ENCODE measurements at places on chromosomes 2 and 18.

- DNase-seq = peak; percentile 41
Observed at GRCh38 chr18:67589325-67589724, 72.8 kb upstream of the DSEL start.

GRCh38 chr2:240635998-240636547 lies 10.8 kb downstream of the GPR35 start:
- DNase-seq = no peak

DNA sequence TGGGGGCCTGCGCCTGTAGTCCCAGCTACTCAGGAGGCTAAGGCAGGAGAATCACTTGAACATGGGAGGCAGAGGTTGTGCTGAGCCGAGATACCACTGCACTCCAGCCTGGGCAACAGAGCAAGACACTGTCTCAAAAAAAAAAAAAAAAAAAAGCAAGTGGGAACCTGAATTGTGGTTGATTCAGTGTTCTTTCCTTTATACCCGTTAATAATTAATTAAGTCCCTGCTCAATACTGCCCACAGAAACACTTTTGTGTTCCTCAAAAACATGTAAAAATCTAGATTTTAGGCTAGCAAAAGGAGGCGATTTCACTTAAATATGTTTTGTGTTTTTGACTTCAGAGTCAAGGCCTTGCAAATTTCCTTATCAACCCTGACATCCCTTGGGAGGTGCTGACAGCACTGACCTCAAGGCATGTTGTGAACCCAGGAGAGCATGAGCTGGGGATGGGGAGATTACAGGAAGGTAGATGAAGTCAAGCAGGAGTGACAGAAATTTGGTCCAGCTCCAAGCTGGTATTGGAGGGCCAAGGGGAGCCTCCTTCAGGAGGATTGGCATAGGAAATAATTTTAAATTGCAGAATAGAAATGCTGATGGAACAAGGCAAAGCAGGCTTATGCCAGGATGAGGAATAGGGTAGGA lies 89.0 kb upstream of the PNPT1 start:
- DNase-seq = no peak

DNA sequence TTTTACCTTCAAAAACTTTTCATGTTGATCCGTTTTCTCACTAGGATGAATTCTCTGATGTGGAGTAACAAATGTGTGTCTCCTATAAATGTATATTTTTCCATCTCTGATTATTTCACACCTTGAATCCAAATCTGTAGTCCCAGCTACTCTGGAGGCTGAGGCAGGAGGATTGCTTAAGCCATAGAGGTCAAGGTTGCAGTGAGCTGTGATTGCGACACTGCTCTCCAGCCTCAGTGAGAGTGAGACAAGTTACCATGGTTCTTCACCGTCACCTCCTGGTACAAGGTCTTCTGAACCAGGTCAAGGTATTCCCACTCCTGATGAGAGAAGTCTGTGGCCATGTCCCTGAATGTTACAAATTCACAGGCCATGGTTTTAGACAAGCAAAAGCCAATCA lies 15.1 kb downstream of the GMCL1 start:
- no peak for DNase-seq

DNA sequence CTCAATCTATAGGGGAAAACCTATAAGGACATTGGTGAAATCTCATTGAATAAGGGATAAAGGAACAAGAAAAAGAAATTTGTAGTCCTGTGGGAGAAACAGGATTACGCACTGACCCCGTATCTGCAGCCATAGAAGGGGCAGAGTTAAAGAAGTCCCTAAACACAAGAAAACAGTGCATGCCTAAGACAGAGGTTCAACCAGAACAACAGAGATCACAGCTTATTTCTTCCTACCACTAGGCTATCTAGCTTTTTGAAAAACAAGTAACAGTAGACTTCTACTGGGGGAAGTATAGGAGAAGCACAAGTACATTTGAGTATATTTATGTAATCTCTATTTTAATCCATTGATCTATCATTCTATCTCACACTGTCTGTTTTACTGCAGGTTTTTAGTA lies 485.2 kb upstream of the REG3G start:
- no peak for DNase-seq

GRCh38 chr2:159738509-159739390 lies 26.4 kb downstream of the MARCHF7 start:
- DNase-seq = peak; percentile 18

DNA sequence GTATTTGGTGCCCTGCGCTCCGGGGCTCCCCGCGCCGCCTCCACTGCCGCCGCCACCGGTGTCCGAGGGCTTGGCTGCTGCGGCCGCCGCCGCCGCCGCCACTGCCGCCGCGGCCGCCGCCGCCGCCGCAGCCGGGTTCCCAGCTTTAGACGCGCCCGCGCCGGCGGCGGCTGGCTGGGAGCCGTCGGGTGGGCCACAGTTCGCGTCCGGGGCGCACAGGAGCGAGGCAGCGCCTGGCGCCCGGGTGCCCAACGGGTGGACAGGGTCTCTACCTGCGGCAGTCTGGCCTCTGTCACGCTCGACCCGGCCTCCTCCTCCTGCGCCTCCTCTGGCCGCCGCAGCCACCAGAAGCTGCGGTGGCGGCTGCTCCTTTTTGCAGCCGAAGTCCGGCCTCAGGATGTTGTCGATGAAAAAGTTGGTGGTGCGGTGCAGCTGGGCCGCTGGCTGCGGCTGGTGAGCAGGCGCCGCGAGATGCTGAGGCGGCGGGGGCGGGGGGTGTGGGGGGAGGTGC lies 951 bp downstream of the EN1 start:
- DNase-seq = no peak

- DNase-seq = no peak
Observed at GRCh38 chr2:104768694-104769093, 85.2 kb upstream of the POU3F3 start.

DNA sequence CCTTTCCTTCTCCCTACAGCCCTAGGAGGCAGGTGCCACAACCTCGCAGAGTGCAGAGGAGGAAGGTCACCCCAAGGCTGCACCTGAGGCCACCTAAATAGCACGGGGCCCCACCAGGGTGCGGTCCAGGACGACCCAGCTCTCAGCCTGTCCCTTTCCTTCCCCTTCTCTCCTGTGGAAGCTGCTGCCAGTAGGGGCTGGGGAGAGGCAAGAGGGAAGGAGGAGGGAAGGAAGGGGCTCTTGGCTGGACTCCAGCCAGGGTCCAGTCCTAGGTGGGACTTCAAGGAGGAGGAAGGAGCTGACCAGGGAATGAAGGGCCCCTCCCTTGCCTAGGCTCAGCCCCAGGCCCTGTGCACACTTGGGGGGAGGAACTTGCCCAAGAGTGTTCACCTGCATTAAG lies 11.1 kb downstream of the CRACDL start:
- no peak for DNase-seq

DNA sequence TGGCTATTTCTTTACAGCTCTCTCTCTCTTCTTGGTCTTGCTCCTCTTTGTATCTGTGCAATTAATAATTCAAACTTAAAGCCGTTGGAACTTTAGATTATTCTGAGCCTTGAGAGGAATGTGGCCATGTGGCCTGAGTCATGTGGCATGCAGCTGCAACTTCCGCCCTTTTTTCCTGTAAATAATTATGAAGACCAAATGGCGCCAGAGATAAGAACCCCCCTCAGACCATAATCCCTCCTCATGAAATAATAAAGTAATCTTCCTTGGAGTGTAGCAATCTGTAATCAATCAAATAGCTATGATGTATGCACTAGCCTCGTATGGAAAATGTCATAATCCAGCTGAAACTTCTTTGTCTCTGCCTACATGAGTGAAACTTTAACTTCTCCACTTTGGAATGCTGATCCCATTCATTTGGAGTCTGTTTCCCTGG lies 13.5 kb upstream of the TWSG1 start:
- peak; percentile 62 for DNase-seq

- peak; percentile 80 for DNase-seq
Observed at GRCh38 chr2:227717687-227718567, at the start of gene SLC19A3. Gene SLC19A3 (minus strand): TSS chr2:227718028. CDS start chr2:227702318, 15,710 bp downstream.

DNA sequence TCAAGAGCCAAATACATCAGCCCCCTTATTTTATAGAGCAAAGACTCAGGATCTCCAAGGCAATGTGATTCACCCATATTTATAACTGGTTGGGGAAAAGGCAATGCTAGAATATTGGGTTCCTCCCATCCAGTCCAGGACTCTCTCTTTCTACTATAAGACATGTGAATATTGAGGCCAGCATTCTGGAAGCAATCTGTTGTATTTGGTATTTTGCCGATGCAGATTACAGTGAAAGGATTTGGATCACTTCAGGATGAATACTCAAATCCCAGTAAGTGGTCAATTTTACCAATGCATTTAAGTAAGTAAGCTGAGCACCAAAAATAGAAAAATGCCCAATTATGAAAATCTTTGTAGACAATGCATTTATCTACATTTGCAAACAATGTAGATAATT lies 1834.7 kb upstream of the PIK3C3 start:
- DNase-seq = no peak

- no peak for DNase-seq
Observed at GRCh38 chr2:188146888-188147287, 144.8 kb upstream of the GULP1 start.

- no peak for DNase-seq
Observed at GRCh38 chr2:30177956-30178355, 31.1 kb downstream of the YPEL5 start.

- DNase-seq = no peak
Observed at GRCh38 chr2:241116606-241117560, 14.8 kb upstream of the MTERF4 start.

GRCh38 chr2:3610881-3611505 lies 16.1 kb downstream of the COLEC11 start:
- DNase-seq = no peak

DNA sequence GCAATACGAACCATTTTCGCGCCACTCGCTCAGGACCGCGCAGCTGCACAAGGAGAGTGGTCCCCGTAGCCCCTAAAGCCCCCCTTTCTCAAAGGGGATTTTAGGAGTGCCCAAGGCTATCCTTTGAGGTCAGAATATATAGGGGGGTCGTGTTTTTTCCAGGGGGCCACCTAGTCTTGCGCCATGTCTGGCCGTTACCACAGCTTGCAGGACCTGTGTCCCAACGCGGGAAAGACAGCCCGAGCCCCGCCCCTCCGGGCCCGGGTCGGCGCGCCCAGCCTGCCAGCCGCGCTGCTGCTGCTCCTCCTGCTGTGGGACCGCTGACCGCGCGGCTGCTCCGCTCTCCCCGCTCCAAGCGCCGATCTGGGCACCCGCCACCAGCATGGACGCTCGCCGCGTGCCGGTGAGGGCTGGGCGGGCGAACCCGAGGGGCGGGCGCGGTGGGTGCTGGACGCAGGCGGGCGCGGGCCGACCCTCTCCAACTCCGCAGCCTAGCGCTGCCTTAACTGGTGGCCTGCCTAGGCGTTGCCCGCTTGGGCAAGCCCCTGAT lies at the start of gene CDCA7:
CDCA7 (plus strand) TSS at position 291 of the 550 bp plus-strand sequence; CDS start at position 383, 92 bp downstream.
- DNase-seq = peak; percentile 78

GRCh38 chr2:51068237-51068636 lies 36.3 kb upstream of the NRXN1 start:
- no peak for DNase-seq

DNA sequence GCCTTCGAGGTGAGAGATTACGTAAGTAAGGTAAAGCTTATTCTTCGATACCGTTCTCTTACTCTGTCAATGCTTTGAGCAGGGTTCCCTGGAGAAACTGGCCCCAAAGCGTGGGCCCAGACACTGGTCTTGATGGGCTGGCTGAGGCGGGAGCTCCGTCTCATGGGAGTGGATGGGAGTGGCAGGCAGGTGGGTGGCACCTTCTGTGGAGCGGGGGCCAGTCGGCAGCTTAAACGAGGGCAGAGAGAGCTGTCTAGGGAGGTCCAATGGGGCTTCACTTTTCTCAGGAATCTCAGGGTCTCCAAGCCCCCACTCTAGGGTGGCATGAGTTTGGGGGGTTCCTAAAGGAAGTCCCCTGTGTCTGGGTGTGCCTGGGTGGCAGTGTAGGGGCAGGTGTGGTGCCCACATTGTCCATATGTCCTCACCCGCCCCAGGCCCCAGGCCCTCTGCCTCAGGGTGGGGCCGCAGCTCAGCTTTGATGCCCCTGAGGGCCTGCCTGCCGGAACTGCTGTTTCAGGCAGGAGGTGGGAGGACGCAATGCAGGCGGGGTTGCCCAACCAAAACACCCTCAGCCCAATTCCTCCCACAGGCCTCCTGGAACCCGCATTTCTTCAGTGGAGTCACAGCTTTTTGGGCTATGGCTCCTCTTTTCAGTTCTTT lies 32.5 kb upstream of the FOSL2 start:
- DNase-seq = no peak

DNA sequence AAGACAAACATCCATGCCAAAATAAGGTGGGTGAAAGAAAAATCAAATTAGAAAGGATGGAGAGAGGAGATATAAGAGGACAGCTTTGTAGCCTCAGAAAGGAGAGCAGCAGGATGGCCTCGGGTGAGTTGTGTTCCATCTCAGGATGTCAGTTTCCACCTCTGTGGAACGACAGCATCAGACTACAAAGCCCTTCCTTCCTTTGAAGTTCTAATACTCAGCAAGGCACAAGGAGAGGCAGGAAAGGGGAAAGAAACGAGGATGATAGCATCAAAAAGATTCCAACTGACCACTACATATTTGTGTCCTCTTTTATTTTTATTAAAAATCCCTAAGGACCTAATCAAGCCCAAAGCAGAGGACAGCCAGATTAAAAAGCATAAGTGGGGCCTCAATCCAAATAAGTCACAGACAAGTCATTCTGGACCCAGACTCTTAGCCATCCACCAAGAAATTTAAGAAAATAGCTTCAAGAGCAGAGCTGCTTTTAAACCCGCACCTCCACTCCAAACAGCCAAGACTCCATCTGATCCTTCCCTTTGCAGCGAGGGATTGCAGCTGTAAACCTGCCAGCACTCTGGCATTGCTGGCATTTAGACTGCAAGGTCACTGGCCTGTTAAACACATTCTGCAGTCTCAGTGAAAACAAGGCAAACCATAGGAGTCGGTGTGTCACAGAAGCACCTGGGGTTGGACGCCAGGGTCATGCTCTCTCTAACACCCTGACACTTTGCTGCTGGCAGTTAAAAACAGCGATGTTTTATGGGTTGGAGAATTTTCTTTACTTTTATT lies 314.5 kb upstream of the CHAC2 start:
- no peak for DNase-seq

DNA sequence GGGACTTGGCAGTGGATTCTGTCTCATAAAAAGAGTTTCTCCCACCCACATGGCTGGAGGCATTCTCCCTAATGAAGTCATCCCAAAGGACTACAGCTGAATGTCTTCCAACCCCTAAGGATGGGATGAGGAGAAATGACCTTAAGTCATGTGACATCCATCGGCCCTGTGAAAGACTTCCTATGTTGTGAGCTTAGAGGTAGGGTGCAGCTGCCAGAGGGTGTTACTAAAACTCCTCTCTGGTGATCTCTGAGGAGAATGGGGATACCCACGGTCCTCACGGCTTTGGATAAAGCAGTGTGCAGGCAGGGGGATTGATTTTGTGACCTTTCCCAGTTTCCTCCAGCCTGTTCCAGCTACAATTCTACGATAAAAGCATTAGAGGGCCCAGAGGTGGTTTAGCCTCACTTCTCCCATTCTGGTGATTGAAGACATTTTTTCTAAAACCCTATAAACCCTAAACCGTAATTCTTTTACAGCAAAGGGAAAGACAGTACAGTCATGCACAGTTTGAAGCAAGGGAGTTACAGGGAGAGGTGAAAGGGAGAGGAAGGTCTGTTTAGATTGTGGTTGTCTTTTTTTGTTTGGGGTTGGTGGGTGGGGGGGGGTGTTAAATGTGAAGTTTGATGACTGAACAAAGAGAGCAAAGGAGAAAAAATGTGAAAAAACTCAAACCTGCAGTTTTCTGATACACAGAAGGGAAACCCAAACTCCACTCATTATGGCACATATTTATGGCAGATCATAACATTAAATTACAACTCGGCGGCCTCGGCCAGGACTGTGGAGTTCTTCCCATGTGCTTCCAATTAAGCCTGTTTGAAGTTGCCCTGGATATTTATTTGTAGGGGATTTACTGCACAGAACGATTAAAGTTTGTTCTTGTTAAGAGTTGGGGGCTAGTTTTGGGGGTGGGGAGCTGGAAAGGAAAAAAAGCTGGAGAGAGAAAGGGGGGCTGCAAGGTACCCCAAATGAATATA lies 26.6 kb upstream of the SLC14A2 start:
- peak; percentile 81 for DNase-seq
